ENCODE measurements at places on chromosomes 1 and 21.

- DNase-seq = peak; percentile 31
Observed at GRCh38 chr21:45454926-45455673, 50.1 kb downstream of the COL18A1 start.

GRCh38 chr1:39842030-39842678 lies 41.1 kb downstream of the TRIT1 start:
- DNase-seq = no peak

- no peak for DNase-seq
Observed at GRCh38 chr1:155134322-155134721, 1.3 kb upstream of the SLC50A1 start.

DNA sequence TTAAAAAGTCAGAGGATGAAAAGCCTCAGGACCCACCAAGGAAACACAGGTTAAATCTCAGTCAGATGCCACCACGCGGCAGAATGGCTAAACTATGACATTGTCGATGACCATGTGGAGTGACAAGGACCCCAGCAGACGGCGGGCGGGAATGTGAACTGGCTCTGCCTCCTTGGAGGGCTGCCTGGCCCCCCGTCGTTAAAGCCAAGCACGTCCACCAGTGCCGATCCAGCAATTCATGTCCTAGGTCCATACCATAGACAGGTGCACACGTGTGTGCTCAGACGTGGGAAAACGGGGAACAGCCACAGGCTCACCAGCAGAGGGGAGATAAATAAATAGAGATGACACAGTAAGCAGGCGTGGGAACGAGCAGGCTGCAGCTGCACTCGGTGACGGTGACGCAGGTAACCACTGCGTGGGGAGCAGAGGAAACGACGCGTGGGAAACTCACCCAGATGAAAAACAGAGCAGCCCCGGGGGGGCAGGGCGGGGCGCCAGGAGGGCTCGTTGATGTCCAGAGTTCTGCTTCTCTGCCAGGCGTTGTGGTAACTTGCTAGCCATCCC lies 28.3 kb upstream of the PCBP3 start:
- peak; percentile 70 for DNase-seq

DNA sequence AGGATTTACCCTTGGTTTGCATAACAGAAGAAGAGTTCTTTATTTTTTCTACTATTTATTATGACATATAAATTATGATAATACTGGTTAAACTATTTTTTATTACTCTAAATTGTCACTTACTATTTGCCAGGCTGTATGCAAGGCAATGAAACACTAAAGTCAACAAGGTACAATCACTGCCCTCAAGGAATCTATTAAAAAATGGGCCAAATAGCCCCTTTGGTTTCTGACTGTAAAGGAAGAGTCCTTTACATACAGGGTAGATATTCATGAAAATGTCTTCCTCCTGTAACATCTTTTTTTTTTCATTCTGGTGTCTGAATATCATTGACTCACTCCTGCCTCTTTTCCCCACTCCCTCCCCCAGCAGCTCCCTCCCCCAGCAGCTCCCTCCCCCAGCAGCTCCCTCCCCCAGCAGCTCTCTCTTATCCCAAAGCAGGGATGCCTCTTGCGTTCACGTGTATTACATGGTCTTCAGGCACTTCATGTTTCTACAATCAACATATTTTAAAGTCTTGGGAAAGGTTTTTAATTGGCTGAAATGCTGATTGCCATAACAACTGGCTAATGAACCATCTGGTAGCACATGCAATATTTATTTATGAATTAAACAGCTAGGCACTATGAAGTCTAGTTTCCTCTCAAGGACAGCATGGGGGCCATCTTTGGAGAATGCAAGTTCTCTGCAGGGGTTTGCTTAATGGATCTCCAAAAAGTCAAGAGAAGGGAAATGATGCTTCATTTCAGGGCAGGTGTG lies 400.4 kb upstream of the PLXNA2 start:
- no peak for DNase-seq

- DNase-seq = no peak
Observed at GRCh38 chr1:232486454-232487207, 143.3 kb downstream of the SIPA1L2 start.

DNA sequence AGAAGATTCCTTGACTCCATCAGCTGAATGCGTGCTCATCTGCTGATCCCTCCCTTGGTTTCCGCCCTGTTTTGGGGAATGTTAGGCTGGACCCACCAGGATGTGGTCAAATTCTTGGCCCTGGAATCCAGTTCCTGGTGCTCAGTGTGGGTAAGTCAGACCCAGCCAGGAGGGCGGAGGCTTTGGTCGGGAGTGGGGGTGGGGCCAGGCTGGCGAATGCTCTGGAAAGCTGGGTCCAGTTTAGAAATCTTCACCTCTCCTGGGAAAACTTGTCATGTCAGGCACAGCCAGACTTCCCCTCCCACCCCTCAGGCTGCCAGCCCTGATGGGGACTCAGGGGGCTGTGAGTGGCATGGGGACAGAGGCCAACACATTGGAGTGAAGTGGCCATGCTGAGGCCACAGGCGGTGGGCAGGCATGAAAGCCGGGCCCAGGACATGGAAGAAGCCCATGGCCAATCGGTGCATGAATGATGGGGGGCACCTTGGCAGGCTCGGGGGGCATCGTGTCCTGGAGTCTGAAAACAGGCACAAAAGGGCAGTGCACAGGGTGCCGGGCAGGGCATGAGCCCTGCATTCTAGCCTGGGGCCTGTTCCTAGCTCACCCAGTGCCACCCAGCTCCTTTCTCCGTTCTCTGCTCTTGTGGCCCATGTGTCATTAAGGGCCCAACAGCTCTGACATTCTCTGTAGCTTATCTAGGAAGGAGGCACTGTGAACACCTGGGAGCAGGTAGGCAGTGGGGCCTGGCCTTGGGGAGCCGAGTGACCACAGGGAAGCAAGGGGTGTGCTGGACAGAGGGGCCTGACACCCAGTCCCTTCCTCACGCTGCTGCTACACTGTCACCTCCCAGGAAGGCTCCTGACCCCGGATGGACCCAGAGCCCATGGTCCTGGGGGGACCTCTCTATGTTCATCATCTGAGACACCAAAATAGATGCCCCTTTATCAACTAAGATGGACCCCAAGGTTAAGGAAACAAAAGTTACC lies 14.6 kb upstream of the PADI1 start:
- no peak for DNase-seq

DNA sequence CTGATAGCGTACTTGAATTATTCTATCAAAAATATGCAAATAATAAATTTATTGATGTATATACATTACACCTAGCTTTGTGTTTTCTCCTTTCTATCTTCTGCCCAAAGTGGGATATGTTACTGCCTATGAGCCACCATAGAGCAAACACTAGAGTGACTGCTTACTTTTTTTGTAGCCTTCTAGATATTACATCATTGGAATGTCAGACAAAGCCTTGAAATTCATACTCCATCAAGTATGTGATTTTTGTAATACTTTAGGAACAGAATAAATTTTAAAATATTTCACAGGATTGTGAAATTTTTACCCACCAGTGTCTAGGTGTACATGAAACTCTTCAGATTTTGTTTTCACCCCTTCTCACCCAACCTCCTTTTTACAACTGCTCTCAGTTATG lies 787.6 kb downstream of the USP25 start:
- no peak for DNase-seq

DNA sequence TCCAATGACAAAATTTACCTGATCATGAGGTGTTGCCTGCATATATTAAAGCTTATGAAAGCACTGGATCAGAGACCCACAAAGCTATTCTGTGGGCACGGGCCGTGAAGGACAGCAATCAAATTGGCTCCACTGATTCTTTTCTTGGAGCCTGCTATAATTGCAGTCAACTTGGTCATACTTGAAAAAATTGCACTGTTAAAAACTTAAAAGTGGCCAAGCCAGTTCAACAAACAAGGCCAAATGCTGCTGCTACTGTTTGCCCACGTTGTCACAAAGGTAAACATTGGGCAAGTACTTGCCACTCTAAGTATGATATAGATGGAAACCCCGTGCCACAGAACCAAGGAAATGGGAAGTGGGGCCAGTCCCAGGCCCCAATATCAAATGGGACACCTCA lies 37.8 kb downstream of the CYP4A11 start:
- DNase-seq = no peak

DNA sequence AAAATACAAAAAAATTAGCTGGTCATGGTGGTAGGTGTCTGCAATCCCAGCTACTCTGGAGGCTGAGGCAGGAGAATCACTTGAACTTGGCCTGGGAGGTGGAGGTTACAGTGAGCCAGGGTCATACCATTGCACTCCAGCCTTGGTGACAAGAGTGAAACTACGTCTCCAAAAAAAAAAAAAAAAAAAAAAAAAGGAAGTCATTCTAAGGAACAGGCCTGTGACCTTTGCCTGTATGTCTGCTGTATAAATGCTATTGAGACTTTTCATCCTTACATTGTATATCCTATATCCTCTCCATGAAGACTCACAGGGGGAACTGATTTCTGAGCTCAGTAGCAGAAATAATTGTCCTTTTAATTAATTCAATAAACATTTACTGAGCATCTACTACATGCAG lies 7.5 kb upstream of the CTPS1 start:
- no peak for DNase-seq

DNA sequence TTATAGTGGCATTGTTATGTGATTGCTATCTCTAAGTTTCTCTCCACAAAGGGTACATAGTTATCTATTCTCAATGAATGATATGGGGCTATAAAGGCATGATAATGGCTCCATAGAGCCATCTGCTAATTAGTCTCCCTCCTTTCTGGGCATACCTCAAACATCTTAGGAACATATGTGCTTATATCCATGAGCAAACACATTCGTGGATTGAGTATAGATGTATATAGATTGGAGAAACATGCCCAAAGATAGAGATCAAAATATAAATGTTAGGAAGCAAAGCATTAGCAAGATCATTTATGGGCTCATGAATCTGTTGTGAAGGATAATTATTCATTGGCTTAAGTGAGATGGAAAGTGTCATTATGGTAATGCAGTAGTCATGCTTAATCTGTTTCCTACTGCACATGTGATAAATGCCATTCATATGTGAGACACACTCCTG lies 155.8 kb upstream of the UBE2U start:
- no peak for DNase-seq

GRCh38 chr1:78126506-78126905 lies 80.7 kb downstream of the GIPC2 start:
- no peak for DNase-seq

GRCh38 chr1:110205591-110206155 lies 4.4 kb upstream of the KCNC4 start:
- DNase-seq = no peak

DNA sequence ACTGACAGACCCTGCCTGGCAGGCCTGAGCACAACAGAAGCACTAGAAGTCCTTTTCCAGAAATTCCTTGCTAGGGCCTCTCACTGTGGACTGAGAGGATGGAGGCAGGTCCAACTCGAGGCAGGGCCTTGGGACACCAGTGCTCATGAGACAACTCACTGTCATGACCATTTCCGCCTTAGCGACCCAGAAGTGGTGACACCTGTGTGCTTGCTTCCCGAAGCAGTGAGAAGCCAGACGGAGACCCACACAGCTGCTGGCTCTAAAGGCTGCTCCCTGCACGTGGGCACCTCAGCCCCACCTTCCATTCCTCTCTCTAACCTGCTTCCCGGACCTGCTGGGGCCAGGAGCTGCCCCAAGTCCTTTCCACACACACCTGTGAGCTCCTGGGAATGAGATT lies 33.0 kb downstream of the KCNC4 start:
- no peak for DNase-seq

GRCh38 chr1:183583466-183583865 lies 6.8 kb downstream of the NCF2 start:
- DNase-seq = no peak

- DNase-seq = no peak
Observed at GRCh38 chr1:113434081-113434873, 44.0 kb downstream of the MAGI3 start.

DNA sequence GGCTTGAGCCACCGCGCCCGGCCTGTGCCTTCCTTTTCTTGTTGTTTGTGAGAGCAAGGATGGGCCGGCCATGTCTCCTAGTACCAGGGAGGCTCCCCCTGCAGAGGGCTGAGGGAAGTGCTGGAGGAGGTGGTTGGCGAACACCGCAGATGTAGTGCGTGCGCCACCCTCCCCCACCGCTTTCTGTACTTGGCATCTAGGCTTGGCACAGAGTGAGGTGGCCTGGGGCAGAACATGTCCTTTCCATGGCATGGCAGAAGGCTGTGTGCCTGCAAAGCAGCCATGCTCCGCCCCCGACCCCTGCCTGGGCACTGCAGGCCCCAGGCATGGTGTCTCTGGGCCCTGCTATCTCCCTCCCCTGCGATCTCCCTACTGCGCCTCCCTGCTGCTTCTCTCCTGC lies 30.7 kb downstream of the ALPL start:
- DNase-seq = peak; percentile 35

DNA sequence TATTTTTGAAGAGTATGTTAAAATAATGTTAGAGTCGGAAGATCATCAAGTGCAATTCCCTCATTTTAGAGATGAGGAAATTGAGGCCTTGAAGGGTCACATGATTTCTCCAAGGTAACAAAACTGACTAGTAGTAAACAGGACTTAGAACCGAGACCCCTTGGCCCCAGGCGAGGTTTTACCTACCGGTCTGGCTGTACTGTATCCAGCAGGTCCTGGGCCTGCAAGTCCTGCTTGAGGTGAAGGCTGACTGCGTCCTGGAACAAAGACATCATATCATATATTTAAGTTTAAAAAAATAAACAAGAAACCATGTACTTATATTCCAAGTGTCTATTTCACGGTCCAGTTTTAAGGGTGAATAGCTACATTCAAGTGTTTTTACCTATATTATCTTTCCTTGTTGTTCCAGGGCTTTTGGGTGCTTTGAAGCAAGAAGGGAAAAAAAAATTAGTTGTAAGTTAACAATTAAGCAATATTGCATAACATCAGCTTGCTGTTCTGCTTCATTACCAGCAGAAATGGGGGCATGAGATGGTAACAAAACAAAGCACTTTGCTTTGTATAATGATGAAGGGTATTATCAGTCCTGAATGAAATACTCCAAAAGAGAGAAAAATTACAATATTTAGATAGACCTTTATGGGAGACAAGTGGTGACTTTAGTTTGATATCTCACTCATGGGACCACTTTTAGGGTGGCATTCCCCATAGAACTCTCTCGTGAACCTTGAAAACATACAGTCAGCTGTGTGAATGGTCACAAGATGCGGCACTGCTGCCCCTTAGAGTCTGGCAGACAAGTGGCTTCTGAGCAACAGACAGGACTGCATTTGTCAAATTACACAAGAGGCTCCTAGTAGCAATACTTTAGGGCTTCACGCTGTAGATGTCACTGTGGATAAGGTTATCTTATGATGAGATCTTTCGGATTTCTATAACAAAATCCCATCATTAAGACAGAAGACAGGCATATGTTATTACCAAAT lies 29.8 kb upstream of the CFAP298 start:
- no peak for DNase-seq
